Stimulated activated CD4-positive, alpha-beta T cell treated with anti-CD3 and anti-CD28 coated beads, Interleukin-4, amount 100 ng/mL, for 1 hour (primary cell): ENCODE measurements at places on chromosomes 16 and 17.

DNA sequence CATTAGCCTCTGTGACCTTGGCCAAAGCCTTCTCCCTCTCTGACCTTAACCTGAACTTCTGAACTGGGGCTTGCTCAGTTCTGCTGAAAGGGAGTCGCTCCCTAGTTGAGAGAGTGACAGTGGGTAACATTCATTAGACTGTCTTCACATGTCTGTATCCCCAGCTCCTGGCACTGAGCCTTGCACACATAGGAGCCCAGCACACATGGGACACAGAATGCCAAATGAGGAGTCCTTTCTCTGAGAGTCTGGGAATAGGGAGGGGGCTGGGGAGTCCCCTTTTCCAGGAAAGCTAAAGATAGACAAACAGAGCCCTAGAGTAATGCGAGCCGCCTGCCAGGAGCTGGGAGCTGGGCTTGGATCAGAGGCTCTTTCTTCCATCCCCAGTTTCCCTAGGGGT, 2.5 kb downstream of the TAC4 start:
- no peak for DNase-seq

DNA sequence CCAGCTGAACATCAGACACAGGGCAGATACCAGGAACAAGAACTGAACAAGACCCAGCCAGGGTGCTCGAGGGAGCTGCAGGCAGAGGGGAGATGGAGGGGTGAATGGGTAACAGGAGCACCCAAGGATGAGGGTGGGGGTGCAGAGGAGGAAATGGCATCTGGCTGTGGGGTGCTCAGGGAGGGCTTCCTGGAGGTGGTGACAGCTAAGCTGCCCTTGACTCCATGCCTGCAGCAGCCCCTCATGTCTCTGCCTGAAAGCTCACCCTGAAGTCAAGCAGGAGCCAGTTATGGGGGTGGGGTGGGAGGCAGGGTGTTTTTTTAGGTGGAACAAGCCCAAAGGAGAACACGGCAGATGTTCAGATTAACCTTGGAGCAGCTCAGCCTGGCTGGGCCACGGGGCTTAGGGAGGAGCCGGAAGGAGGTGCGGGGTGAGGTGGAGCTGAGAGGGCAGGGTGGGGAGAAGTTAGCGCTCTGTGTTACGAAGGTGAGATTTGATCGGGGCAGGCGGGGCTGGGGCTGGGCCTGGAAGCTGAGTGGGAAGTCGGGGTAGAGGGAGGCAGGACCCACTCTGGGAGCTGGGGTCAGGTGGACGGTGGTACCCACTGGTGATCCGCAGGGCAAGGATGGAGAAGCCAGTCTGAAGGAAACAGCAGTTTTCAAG, 143.0 kb downstream of the ENGASE start:
- DNase-seq: no peak

DNA sequence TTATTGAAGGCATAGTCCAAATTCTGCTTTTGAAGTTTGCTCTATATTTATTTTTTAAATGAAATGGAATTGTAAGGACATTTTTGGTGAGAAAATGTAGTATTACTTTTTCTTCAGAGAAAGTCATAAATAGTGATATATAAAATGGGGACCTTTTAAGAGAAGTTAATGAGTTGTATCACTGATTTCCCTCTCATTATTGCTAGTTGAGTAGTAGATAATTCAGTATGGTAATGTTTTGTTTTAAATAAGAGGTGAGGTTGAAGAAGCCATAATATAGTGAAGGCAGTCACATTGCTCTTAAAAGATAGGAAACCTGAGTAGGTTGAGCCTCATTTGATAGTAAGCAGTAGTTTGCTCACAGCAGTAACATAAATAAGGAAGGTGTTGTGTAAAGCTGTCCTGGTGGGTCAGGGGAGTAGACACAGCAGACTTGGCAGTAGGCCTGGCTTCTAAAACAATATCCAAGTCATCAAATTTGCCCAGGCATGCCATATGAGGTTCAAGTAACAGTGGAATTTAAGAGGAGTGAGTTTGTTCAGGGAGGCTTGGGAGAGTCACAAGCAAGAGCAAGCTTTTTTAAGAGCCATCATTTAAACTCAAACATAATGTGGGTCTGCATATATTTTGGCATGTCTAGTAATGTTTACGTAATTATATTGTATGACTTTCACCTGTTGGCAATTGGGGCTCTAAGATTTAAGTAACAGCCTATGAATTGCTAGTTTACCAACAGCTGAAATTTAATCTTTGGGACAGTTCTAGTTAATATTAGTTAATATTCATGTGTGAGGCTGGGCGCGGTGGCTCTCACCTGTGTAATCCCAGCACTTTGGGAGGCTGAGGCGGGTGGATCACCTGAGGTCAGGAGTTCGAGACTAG, 6.5 kb downstream of the NFATC3 start:
- no peak for DNase-seq

DNA sequence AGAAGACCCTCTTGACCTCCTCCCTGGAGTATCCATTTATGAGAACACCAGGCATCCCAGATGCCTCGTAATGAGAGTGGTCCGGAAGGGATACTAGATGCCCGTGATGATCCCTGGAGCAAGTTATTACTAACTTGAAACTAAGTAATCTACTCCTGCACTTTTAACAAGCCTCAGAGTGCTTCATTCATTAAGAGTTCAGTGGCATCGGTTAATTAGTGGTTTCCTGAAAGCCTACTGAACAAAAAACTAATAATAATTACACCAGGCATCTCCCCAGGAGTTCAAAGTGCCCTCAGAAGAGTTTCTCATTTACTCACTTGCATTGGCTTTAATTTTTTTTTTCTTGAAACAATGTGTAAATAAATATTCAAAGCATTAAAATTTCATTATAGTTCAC, 22.2 kb downstream of the ZNF75A start:
- no peak for DNase-seq

- DNase-seq: no peak
Observed at GRCh38 chr16:72123426-72123825, 29.8 kb downstream of the DHX38 start.

DNA sequence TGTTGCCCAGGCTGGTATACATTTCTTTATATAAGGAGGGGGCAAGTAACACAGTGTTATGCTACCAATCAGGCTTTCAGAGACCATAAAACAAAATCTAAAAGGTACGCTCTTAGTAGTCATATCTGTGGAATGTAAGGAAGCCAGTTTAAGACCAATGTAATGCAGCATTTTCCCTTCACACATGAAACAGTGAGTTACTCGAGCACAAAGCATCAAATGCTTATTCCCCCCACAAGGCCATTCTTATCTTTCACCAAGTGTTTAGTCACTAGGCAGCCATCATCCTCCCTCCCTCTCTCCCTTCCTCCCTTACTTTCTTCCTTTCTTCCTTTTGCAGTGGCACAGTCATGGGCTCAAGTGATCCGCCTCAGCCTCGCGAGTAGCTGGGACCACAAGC, 12.8 kb downstream of the HMOX2 start:
- no peak for DNase-seq

DNA sequence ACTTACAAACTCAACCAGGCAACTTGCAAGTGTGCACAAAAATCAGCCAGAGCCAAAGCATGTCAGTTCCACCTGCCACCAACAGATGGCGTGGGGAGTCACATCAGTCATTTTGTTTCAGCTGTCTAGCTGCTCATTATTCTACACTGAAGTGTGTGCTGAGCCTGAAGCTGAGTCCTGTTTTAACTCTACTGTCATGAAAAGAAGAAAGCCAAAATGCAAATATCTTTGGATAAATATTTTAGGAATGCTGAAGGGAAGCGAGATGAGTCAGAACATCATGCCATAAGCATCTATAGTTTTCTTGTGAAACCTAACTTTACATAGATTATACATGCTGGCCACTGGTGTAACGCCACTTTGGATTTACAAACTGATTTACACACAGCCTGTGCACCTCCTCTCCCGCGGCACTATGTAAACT, 172.6 kb downstream of the CDK5R1 start:
- DNase-seq: peak; percentile 66

DNA sequence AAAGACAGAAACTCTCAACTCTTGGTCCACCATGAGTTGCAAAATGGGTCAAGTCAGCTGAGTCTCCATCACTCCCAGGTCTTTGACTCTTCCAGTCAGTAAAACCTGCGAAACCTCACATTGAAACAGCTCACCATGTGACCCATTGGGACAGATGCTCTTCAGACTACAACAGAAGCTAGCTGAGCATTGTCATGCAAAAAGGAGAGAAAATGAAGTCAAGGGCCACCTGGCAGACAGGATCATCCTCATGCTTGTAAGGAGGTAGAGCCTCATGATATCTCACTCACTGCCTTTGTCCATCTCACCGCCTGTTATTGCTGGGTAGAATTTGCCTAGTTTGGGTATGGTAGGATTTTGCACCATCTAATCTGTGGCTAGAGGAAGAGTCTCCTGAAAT, 50.2 kb downstream of the MAF start:
- DNase-seq: no peak

GRCh38 chr17:35373984-35374765, 754 bp upstream of the SLFN11 start:
- DNase-seq: peak; percentile 52

- no peak for DNase-seq
Observed at GRCh38 chr16:10168258-10168657, 14.0 kb downstream of the GRIN2A start.

DNA sequence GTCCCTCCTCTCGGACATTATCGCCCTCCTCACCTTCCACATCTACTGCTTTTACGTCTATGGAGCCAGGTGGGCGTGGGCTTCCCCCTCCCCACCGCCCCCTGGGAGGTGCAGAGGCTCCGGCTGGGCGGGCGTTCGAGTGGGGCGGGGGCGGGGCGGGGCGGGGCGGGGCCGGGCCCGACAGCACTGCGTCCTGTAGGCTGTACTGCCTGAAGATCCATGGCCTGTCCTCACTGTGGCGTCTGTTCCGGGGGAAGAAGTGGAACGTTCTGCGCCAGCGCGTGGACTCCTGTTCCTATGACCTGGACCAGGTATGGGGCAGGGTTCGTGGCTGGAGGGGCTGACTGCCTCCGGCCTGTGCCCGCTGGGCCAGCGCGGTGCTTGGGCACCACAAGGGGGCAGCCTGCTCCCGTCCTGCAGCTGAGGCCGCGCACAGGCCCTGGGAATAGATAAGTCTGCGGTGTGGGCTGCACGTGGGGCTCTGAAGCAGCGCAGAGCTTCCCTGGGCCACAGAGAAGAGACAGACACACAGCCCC, 9.2 kb downstream of the PIGQ start:
- peak; percentile 68 for DNase-seq

DNA sequence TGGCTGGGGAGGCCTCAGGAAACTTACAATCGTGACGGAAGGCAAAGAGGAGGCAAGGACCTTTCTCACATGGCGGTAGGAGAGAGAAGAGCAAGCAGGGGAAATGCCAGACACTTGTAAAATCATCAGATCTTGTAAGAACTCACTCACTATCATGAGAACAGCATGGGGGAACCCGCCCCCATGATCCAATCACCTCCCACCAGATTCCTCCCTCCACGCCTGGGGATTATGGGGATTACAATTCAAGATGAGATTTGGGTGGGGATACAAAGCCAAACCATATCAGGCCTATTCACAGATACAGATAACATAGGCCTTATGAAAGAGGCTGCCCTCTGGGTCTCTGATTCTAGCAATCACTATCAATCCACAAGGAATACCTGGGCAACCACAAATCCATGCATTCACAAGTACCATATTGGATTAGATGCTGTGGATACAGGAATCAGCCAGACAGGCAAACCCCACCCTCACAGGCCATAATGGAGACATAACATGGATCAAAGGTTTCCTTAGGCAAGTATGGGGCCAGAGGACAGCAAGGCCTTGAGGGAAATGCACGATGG, 284.9 kb downstream of the SOX9 start:
- no peak for DNase-seq

DNA sequence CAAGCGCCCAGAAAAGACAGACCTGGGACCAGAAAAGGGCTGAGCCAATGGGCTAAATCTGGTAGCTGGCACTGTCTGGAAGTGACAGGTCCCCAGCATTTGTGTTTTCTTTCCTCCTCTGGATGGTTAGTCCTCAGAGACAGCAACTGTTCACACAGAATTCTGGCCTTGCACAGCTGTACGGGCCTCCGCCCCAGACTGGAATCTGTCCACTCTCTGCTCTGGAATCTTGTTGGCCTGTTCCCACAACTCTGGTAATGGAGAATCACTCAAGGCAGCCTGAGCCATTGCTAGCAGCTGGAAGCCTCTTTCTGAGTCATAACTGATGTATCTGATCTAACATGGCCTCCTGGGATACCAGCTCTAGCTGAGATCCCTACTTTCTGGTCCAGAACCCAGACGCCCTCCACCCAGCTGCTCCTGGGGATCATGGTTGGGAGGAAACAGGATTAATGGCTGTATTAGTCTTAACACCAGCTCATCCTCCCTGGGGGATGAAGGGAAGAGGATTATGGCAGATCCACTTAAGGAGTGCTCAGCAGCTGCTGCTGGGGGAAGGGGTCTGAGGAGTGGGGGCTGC, 9.1 kb downstream of the ZNF668 start:
- no peak for DNase-seq
